ENCODE measurements at places on chromosomes 7 and 10.

DNA sequence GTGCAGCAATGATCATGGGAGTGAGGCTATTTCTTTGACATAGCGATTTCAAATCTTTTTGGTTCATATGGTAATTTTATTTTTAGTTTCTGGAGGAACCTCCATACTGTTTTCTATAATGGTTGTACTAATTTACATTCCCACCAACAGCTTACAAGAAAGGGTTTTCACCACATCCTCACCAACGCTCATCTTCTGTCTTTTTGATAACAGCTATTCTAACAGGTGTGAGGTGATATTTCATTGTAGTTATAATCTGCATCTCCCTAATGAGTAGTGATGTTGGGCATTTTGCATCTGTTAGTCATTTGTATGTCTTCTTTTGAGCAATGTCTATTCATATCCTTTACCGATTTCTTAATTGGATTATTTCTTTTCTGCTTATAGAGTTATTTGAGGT is 75.0 kb upstream of the FHIP2A start:
- no peak for DNase-seq

- DNase-seq = no peak
Measured at GRCh38 chr10:78371136-78371535, 337.5 kb downstream of the RPS24 start.

DNA sequence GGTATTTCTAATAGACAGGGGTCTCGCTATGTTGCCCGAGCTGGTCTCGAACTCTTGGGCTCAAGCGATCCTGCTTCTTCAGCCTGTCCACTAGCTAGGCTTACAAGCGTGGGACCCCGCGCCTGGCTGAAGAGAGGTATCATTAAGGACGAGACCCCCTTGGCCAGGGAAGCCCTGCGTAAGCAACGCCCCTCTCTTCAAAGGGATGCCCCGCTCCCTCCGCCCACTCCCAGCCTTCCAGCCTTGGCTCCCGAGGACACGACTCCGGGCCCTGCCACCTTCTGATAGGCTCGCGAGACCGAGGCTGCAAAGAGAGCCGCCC is 220 bp upstream of the ZKSCAN5 start:
- DNase-seq = no peak

DNA sequence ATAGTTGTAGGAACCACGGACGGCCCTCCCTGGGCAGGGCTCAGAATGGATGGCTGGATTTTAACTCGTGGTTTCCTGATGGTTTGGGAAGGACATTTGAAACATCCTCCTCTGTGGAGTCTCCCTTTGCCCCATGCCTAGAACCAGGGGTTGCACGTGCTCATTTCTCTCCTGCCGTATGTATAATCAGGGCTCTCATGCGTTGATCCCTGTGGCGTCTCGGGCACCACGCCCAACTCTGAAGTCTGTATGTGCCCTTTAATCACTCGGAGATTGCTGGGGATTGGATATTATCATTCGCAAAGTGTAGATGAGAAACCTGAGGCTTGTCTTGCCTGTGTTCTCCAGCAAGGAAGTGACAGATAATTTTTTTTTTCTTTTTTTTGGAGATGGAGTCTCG is 257.1 kb downstream of the CAMK1D start:
- DNase-seq = no peak

GRCh38 chr10:15485684-15486316 is 114.7 kb upstream of the FAM171A1 start:
- no peak for DNase-seq

- DNase-seq = no peak
Measured at GRCh38 chr7:33334349-33334748, 205.0 kb downstream of the BBS9 start.

DNA sequence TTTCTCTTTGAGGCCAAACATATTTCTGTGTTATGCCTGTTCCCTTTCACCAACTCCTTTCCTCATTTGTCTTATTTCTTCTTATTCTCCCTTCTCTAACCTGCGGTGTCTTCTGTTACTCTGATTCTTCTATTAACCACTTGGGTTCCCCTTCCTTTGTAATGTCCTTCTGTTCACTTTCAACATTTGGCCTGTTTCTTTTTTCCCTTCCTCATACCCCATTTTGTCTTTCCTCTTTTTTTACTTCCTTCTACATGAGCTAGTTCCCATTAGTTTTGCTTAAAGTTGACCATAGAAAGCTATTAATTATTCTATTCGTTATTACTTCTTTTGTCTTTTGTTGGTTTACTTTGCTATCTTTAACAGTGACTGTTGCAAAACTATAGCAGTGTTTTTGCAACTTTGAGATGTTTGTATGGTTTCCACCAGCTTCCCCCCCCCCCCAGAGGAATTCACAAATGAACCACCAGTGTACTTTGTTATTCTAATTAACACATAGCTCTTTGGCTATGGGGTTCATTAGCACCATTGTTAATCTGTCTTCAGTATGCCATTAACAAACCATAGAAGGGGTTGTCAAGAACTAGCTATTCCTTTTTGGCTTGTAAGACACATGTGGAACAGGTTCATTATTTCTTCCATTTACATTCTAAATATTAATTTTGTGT is 2.9 kb downstream of the LRGUK start:
- DNase-seq = no peak

- no peak for DNase-seq
Measured at GRCh38 chr10:112973046-112973445, 23.0 kb downstream of the TCF7L2 start.

DNA sequence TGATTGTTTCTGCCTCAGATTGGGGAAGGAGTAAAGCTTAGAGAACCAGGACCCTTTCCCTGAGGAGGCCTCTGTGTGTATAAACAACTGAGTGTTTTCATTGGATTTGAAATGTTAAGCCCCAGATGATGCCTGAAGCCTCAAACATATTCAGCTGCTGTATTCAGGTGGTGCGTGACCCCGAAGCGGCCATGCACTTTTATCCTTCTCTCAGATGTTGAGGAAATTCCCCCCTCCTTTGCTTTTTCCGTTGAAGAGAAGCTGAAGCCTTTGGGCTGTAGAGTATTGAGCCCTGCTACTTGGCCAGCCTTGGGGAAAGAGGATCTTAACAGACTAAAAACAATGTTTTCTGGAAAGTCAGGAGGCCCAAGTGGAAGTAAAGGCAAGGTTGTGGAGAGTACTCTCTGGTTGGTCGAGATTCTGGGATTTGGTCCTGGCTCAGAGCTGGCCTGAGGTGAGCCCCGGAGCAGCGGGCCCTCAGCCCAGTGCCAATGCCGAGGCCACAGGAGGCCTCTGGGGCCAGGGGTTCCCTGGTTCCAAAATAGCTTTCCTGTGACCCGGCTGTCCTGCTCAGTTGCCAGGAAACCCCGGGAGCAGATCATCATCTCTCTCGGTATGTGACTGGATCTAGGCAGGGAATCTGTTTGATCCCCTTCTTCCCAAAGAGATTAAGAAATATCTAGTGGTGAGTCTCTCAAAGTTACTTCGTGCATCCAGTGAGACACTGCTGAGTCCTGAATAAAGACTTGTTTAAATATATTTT is 22.5 kb downstream of the FKBP6 start:
- DNase-seq = no peak

DNA sequence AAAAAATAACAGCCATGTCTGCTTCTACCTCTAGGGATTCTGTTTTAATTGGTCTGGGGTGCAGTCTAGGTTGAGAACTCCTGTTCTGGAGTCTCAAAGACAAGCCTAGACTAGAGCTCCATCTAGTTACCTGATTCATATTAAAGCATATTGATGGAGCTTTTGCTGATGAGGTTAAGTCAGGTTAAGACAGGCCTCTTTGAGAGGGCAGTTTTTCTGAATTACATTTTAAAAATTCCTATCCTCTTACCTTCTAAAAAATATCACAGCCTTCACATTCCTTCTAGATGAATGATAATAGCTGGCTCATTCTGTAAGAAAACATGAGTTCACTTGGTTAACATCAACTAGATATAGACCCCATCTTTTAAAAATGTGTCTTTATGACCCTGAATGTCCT is 28.9 kb downstream of the MGAM start:
- no peak for DNase-seq

- DNase-seq = no peak
Measured at GRCh38 chr10:122326806-122327205, 47.7 kb upstream of the PLEKHA1 start.

DNA sequence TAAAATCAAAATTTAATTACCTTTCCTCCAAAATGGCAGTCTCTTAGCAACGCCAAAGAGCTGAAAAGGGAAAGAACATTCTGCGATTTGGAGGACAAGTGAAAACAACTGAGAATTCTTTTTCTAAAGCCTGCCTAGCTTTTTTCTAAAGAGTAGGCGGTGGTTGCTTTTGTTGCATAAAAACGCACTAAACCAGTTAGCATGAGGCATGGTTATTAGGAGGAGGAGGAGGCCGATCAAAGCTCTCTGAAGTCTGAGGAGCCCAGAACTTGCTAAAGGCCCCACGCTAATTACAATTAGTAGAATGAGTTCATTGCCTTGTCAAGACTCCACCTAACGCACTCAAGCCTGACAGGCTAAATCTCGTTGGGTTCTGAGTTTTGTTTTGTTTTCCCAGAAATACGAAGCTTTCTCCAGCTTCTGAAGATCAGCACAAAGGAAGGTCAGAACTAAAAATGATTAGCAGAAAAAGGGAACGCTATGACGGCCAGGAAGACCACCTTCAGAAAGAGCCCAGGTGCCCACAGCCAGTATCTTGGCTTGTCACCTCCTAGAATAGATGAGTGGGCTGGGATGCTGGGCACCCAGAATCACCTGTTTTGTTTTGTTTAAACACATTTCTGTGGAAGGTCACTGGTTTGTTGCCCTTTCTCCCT is 72.0 kb downstream of the FGFR2 start:
- DNase-seq = no peak

DNA sequence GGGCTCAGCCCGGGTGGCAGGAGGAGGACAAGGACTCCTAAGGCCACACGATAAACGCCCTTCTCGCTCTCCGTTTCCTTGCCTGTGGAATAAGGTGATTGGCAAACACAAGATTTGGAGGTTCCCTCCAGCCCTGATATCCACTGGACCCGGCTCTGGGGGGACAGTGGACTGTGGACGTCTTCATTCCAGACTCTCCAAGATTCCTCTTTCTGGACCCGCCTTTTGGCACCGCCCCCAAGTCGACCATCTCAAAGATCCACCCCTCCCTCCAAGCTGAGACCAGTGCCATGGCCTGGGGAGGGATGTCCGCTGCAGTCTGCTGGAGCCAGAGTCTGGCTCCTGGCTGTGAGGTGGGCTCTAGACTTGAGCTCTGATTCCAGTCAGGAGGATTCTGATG is 23.6 kb downstream of the ZNF783 start:
- no peak for DNase-seq

DNA sequence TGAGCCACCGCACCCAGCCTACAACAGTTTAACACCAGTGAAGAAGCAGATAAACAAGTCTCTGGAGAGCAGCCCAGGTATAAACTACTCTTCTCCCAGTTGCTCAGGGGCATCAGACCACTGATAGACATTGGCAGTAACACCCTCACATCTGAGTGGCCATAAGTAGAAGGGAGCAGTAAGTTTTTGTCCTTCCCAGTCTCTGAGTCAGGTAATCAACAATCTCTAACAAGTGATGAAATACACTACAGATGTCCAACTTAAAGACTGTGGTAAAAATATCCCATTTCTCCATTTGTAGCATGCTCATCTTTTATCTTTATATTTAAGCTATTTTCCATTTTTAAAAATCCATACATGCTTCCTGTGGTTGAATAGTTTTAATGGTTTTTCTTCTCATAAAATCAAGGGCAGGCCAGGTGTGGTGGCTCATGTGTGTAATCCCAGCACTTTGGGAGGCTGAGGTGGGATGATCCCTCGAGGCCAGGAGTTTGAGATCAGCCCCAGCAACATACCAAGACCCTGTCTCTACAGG is 78.6 kb downstream of the GSAP start:
- DNase-seq = no peak

- DNase-seq = no peak
Measured at GRCh38 chr10:19707376-19707775, 108.9 kb upstream of the PLXDC2 start.

GRCh38 chr7:17456541-17456940 is 158.1 kb downstream of the AHR start:
- DNase-seq = no peak

DNA sequence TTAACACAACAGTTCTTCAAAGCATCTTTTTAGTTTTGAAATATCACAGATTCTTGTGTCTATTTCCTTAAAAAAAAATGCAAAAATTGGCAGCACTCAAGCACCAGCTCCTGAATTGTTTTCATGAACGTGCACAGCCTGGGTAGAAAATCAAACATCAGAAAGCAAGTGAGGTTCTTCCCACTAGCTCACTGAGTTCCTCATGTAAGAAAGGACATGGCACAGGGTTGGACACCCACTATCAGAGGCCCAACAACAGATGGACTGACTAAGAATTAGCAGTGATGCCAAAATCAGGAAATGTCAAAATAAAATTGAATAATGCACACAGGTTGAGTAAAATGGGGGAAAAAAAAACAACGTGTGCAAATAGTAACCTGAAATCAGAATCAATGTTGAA is 146.8 kb downstream of the PCLO start:
- no peak for DNase-seq

DNA sequence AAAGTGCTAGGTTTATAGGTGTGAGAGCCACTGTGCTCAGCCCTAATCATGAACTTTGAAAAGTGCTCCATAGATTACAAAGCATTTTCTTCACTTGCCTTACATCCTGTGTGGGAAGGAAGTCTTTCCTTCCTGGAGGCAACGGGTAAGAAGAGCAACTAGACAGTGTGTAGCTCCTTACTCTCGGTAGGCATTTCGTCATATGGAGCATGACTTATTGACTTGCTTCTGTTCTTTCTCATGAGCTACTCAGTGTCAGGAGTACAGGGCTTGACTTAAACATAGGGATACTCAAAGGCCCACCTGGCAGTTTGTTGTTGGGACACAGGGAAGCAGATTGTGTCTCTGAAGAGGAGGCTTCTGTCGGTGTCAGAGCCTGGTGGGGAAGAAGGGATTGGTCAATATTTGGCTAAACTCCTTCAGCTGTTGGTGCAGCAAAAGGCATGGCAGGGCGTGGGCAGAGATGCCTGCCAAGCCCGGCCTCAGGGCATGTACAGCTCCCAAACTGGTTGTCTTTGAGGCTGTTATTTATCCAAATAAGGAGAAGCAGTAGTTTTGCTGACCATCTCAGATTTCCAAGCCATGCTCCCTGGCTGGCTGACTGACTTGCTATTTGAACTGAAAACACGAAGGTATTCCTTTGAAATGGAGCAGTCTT is 248.9 kb downstream of the KIAA1217 start:
- DNase-seq = no peak

- DNase-seq = no peak
Measured at GRCh38 chr7:45003789-45004188, 3.8 kb downstream of the CCM2 start.

DNA sequence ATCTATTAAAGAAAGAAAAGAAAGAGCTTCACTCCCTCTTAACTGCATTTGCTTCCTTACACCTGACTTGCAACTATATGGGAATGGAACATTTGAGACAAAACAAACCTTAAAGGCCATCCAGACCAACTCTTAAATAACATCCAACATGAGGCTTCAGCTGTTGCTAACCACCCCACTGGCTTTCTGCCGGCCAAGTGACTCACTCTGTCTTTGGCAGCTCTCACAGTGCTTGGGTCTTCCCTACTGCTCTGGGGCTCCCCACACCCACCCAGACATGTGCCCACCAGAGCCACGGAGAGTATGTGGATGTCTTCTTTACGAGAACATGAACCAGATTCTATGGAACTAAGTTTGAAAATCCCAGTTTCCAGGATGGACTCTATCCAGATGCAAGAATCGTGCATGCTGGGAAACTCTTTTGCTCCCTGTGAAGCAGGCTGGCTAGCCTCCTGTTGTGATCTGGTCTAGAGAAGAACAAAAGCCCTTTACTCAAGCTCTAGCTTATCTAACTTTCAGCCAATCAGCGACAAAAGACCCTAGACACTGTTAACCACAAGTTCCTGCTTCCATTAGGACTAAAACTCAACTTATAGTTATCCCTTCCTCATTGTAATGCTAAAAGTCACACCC is 245.7 kb downstream of the TCERG1L start:
- DNase-seq = no peak

GRCh38 chr10:69123306-69123746 is 652 bp upstream of the VPS26A start:
- no peak for DNase-seq
